ENCODE measurements at places on chromosomes 1 and 21.

- DNase-seq: no peak
Observed at GRCh38 chr1:86708920-86709319, 4.5 kb downstream of the SH3GLB1 start.

DNA sequence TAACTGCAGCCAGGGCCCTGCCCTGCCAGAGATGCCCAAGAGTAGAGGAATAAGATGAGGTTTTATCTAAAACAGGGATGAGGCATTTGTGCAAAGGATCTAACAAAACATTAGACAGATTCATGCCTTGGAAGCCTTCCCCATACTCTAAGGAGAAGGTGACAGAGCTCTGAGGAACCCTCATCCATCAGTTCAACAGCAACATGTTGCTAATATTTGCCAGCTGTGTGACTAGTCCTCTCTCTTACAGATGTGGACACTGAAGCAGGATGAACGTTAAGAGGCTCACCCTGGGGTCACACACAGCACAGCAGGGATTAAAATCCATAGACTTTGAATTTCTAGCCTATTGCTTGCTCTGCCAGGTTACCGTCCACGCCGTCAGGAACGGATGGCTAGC lies 99.0 kb downstream of the ZBTB18 start:
- no peak for DNase-seq

- DNase-seq: peak; percentile 82
Observed at GRCh38 chr1:150149271-150150132, at the start of gene PLEKHO1. PLEKHO1 (plus strand) TSS chr1:150149916; CDS start chr1:150150258, 342 bp downstream.

- DNase-seq: no peak
Observed at GRCh38 chr1:13723810-13724209, 23.8 kb downstream of the PRDM2 start.

DNA sequence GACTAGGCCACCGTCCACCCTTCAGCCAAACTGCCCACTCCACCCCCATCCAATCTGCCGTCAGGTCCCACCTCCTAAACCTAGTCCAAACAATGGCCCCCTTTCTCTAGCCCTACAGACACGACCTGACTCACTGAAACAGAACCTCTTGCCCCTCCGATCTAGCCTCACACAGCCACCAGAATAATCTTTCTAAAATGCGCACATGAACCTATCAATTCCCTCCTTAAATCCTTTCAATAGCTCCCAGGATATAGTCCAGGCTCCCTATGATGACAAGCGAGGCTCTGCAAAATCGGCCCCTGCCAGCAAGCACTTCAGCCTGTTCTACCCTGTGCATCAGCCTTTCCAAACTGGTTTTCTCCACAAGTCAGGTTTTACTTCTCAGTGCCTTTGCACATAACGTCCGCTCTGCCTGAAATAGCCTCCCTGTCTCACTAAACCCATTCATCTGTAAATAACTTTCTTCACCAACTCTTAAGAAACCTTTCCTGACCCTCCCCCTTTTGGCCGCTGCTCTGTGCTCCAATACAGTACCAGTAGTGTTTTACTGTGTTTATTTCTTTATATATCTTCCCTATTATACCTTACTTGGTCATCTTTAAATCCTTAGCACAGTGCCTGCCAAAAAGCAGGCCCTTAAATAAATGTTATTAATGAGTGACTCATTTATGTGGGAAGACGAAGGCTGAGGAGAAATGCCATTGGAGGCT lies 9.0 kb upstream of the CDC20 start:
- no peak for DNase-seq

DNA sequence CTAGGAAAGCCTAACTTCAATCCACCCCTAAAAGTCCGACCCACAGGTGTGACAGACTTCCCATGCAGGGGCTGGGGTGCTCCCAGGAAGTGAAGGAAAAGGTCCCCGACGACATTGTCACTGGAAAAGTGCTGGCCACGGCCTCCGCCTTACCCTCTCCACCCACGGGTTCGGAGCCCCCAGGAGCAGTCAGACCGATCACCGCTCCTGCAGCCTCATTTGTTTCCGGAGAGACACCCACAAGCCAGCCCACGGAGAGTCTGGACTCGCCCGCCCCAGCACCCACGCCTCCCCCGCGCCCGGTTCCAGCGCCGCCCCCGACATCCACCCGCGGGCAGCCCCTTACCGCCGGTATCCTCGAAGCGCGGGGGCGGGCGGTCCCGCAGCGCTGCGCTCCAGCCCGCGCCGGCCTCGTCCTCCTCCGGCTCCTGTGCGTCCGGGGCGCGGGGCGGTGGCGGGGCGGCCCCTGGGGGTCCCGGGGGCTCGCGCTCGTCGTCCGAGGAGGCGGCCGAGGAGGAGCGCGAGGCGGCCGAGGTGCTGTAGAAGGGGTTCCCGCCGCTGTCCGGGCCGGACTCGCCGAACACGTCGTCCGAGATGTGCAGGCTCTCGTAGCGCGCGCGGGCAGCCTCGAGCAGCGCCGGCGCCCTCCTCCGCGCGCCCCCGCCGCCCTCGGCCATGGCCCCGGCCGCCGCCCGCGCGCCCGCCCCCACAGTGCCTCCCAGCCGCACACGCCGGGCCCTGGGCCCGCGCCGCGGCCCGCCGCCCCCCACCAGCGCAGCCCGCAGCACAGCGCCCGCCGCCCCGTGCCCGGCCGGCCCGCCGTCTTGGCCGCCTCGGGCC lies 660 bp downstream of the PGBD5 start:
- DNase-seq: no peak

GRCh38 chr1:14726606-14727005 lies 128.1 kb downstream of the KAZN start:
- DNase-seq: no peak

GRCh38 chr1:166165661-166166328 lies 1.0 kb downstream of the FAM78B start:
- DNase-seq: no peak

- no peak for DNase-seq
Observed at GRCh38 chr1:1407636-1408318, 684 bp upstream of the MRPL20 start.

GRCh38 chr1:30903343-30904034 lies 5.1 kb downstream of the SDC3 start:
- DNase-seq: no peak

GRCh38 chr1:170483051-170483450 lies 48.9 kb upstream of the GORAB start:
- no peak for DNase-seq

- no peak for DNase-seq
Observed at GRCh38 chr1:88612773-88613172, 71.3 kb upstream of the PKN2 start.

- DNase-seq: no peak
Observed at GRCh38 chr1:158037866-158038359, 44.5 kb downstream of the KIRREL1 start.

- DNase-seq: no peak
Observed at GRCh38 chr1:229305392-229305791, 34.5 kb downstream of the RAB4A start.

GRCh38 chr1:79791488-79792218 lies 785.1 kb upstream of the ADGRL4 start:
- DNase-seq: no peak

- no peak for DNase-seq
Observed at GRCh38 chr1:183069562-183070216, 46.5 kb downstream of the LAMC1 start.

GRCh38 chr1:236864996-236865817 lies 70.1 kb downstream of the MTR start:
- no peak for DNase-seq

- DNase-seq: no peak
Observed at GRCh38 chr1:78522136-78522535, 31.4 kb downstream of the PTGFR start.

DNA sequence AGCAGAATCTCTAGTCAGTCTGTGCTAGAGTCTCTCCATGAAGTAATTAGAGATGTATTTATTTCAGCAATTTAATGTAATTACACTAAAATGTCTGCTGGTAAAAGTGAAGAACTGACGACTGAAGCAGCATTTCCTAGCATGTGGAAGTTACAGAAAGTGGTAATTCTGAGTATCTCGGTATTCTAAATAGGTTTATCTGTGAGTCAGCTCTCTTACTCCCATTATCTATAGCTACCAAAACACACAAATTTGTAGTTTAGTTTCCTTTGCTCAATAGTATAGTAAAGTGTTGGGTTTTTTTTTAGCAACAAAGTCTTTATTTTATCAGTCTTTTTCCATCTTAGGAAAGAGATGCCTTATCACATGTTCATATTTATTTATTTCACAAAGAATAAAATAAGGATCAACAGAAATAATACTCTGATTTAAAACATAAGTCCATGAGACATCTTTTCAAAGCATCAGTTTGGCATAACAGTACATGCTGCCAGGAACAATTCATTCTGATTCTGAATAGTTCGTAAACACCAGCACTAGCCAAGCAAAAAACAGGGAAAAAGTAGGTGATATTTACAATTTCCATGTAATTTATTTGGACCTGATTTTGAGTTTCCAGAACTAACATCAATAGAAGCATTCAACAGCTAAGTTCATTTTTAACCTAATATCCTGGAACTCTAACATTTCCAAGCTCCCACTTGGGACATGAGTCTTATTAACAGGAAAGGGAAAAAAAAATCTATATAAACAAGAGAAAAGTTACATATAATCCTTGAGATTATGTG lies 76.3 kb downstream of the KCNT2 start:
- no peak for DNase-seq

- DNase-seq: no peak
Observed at GRCh38 chr1:230205719-230206198, 138.7 kb downstream of the GALNT2 start.

- DNase-seq: no peak
Observed at GRCh38 chr1:2383576-2383975, 7.8 kb downstream of the MORN1 start.

DNA sequence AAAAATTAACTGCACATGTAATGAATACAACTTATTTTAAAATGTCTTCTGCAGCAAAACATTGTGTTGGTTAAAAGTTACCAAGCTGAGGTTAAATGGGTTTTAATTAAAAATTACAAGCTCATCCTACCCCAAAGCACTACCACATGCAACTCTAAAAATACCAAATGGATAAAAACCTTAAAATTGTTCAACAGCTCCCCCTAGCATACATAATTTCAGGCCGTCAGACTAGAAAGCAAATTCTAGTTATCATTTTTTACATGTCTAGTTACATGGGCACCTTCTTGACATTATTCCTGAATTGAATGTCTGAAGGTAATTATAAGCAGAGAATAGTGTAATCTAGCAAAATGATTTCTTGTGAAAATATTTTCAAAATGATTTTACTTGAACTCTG lies 176.5 kb downstream of the C1orf21 start:
- peak; percentile 8 for DNase-seq

GRCh38 chr1:244326757-244327156 lies 125.0 kb downstream of the ADSS2 start:
- no peak for DNase-seq

DNA sequence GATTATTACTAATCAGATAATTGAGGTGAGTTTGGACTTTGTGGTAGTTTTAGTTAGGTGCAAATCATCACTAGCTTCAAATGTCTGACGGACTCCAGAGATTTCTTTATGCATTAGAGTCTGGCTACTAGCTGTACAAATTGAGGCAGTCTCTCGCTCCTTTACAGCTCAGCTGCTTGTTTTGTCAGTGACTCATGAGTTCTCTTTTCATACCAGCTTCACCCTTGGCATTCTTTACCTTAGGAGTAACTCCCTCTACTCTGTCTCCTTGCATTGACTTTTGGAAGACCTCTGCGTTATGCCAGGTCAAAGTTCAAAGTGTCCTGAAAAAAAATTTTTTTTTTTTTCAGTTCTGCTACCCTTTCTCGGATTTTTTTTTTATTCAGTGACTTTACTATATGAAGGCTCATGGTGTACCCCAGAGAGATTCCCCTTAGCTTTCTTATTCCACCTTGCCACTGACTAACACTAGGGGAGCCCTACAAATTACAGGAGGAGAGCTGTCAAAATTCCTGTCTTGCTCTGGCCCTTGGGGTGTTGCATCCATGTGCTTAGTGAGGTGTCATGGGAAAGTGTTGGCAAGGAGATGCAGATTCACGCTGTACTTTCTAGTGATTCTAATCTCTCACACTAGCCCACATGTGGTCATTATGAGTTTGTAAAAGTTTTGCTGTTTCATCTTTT lies 576.6 kb downstream of the ADGRL2 start:
- no peak for DNase-seq

- no peak for DNase-seq
Observed at GRCh38 chr1:37622131-37622530, 12.6 kb downstream of the RSPO1 start.

GRCh38 chr1:39076799-39077148 lies 50.6 kb downstream of the NDUFS5 start:
- no peak for DNase-seq

- no peak for DNase-seq
Observed at GRCh38 chr1:40318970-40319621, 2.0 kb upstream of the COL9A2 start.

- peak; percentile 65 for DNase-seq
Observed at GRCh38 chr1:75723989-75724471, 479 bp upstream of the ACADM start.

DNA sequence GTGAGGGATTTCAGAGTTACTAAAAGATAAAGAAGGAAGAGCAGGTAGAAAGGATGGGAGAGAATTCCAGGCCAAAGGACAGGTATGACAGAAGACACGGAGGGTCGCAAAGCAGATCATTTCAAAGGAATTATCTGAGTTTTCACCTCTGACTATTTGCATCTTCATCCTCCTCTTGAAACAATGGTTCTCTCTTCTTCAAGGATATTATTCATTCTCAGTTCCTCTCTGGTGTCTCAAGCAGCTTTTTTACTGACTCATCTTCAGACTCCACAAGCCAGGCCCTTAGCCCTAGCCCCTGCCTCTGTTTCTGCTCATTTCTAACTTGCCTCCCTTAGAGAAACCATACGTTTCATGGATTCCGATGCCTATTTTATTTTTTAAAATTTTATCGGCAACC lies 15.0 kb downstream of the DDX59 start:
- no peak for DNase-seq

DNA sequence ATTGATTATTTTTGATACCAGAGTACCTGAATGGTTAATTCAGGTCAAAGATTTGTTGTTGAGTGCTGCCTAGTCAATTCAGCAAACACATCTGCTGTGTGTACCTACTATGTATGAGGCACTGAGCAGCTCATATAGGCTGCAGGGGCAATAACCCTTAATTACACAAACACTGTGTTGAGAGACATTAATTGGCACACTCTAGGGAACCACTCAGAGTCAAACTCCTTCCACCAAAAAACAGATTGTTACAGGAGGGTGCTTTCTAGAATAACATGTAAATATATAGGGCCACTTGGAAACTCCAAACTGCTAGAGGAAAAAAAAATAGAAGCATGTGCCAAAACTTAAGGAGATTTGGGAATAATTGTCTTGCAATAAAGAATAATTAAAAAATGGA lies 31.3 kb downstream of the UBE2U start:
- no peak for DNase-seq

GRCh38 chr1:100362821-100363466 lies 10.6 kb downstream of the CDC14A start:
- no peak for DNase-seq

GRCh38 chr1:172185211-172185610 lies 235.3 kb upstream of the C1orf105 start:
- DNase-seq: no peak

DNA sequence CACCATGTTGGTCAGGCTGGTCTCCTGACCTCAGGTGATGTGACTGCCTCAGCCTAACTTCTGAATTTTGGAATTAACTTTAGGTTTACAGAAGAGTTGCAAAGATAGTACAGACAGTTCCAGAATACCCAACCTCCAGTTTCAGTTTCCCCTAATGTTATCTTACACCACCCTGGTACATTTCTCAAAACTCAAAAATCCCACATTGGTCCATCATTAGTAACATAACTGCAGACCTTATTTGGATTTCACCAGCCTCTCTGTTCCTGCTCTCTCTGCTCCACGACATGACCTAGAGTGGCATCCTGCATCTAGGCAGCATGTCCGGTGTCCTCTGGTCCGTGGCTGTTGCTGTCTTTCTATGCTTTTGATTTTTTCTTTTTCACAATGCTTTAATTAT lies 5.0 kb upstream of the ZC3H12A start:
- DNase-seq: no peak

- DNase-seq: no peak
Observed at GRCh38 chr1:19840228-19840627, 25.1 kb upstream of the RNF186 start.

Data from CD4-positive, alpha-beta T cell treated with Interferon alpha-2 for 1 hour (primary cell).